ENCODE measurements at places on chromosomes 1 and 21.
A peak's percentile ranks its signal among the peaks of the same experiment; 100 is the strongest.

DNA sequence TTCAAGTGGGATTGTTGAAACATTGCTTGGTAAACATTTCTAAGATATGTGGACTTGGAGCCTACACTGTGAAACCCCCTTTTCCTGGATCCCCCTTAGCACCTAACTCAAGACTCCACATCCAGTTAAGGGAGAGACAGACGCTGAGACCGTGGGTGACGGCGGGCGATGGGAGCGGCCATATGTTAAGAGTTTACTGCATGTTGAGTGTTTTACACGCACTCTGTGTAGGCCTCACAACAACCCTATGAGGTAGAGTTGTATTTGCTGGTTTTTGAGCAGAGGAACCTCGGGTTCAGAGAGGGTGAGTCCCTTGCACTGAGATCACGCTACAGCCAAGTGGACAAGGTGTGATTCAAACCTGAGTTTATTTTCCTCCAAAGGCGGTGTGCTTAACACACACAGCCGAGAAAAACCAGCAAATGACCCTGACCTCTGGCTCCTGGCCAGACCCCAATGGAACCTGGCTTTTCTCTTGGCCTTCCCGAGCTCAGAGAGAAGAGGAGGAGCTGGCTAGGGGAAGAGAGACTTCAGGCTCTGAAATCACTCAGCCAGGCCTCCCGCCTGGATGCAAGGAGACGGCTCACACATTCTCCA, 46.9 kb upstream of the GOLT1A start:
- no peak for DNase-seq

DNA sequence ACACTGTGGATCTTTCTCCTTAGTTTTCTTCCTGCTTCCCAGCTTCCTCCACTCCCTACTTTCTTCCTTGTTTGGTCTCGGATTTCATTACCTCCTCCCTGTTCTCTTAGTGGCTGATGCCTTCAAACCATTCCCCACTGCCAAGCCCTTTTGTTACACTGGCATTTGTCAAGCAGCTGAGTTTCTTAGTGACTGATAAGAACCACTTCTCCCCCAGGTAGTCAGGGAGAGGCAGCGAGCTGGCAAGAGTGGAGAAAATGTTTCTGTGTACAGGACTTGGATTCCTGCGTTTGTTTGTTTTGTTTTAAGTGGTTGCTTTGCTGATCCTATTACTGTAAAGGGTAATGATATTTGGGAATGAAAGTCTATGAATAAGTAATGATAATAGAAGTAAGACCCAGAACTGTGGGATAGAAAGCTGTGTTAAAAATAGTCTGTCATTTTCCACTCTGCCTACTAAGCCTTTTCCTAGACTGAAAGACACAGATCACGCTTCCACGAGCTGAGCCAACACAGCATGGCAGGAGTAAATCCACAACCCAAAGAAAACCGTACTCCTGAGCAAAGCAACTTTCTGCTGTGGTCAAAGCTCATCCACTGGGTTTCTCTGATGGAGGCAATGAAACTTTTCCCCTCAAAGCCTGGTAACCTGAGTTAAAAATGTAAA, 10.1 kb upstream of the SERTAD4 start:
- DNase-seq, result no peak

DNA sequence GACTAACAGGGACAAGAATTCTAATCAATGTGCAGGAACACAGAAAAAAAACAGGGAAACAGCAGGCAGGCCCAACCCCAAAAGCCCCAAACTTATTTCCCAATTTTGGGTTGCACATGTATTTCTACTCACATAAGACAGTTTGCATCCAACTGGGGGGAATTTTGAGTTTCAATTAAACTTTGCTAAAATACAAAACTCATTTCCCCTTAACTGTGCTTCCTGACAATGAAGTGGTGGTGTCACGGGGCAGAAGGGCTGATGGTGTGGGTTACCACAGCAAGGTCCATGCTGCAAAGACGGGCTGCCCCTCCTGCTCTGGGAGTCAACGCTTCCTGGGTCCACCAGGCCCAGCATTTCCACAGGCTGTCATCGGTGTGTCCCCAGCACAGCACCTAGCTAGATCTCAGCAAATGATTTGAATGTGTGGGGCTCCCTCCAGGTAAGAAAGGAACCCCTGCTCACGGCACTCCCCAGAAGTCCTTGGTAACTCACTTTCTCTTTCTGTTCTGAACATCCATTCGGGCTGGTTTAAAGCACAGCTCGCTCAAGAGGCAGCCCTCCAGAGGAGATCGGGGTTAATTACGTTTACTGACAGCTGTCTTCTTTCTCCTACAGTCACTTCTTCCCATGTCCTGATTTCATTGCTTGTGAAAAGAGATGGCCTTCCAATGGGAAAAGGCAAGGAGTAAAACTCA, 27.4 kb downstream of the HIVEP3 start:
- DNase-seq, result peak; percentile 36

DNA sequence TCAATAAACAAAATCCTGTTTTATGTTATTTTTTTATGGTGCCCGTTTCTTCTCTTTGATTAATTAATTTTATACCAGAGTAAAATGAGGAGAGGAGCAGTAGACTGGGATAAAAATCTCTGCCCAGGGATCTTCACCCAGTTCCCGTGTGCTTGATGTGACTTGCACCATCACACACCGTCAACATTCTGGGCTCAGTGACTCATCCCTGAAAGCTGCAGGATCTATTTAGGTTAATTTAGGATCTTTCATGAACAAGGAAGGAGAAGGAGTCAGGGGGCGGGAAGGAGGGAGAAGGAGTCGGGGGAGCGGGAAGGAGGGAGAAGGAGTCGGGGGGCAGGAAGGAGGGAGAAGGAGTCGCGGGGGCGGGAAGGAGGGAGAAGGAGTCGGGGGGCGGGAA, 182.4 kb downstream of the SMYD3 start:
- DNase-seq, result no peak

GRCh38 chr21:26834181-26834905, 10.9 kb downstream of the ADAMTS1 start:
- no peak for DNase-seq

DNA sequence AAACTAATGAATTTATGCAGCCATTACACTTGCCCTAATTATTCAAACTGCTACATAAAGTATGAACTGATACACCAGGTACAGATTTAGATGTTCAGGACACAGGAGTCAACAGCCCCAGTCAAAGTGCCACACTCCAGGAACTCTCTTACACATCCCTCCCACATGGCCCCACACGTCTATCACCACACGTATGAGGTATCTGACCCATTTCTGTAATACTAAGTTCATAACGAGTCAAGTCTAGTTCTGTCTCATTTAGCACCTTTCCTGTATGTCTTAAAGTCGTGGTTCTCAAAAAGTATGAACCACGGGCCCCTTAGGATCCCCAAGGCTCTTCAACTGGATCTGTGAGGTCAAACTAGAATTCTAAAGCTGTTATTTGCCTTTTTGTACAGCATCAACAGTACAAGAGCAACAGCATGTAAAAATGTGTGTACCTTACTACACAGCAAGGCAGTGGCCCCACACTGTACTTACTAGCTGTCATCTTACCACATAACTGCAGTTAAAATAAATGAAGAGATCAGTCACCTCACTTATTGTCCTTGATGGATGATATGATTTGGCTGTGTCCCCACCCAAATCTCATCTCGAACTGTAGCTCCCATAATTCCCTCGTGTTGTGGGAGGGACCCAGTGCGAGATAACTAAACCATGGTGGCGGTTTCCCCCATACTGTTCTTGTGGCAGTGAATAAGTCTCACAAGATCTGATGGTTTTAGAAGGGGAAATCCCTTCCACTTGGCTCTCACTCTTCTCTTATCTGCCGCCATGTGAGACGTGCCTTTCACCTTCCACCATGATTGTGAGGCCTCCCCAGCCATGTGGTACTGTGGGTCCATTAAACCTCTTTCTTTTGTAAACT, 42.6 kb downstream of the SIPA1L2 start:
- DNase-seq, result no peak

DNA sequence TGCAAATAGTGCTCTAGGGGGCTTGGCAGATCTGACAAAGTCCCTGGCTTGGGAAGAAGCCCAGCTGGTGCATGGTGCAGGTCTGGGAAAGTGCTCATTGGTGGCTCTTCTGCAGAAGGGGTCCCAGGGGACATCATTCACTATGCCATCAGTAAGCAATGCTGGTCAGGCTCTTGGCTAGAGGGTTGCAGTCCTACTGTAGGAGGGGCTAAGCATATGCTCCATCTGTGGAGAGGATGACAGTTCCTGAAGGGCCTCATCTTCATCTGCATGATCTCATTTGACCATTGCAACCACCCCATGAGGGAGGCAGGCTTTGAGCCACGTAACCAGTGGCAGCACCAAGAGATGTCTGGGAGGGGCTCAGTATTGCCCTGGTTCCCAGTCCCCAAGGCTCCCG, 31.5 kb upstream of the VASH2 start:
- no peak for DNase-seq

All from activated T-helper 1 cell treated with Interleukin-2 at 50 U/mL for 16 hours (primary cell).